ENCODE measurements at places on chromosomes 3 and 15.

DNA sequence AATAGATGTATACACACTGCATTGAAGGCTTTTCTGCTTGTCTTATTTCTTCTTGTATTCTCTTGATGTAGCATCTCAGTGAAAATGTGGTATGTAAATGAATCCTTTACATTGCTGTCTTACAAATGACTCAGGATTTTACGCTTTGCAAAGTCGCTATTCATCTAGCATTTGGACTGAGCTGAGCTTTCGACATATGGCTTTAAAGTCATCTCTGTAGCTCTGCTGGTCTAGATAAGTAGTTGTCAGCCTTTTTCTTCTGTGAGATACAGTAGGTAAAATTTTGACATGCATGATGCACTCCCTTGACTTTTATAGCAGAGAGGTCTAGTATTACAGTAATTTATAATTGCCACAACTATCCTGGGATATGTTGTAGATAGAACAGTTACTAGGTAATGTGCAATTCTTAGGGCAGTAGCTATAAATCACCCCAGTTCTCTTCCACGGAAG is 16.8 kb downstream of the MEF2A start:
- DNase-seq: no peak

GRCh38 chr15:39244776-39245175 is 336.1 kb upstream of the THBS1 start:
- no peak for DNase-seq

GRCh38 chr3:43194069-43194468 is 88.2 kb upstream of the POMGNT2 start:
- no peak for DNase-seq

GRCh38 chr3:52438579-52439425 is 6.1 kb downstream of the SEMA3G start:
- no peak for DNase-seq

- DNase-seq: no peak
These were observed 15.9 kb downstream of the VEPH1 start for GRCh38 chr3:157487339-157487738.

- no peak for DNase-seq
These were observed 23.0 kb upstream of the MUC20 start for GRCh38 chr3:195697582-195698324.

DNA sequence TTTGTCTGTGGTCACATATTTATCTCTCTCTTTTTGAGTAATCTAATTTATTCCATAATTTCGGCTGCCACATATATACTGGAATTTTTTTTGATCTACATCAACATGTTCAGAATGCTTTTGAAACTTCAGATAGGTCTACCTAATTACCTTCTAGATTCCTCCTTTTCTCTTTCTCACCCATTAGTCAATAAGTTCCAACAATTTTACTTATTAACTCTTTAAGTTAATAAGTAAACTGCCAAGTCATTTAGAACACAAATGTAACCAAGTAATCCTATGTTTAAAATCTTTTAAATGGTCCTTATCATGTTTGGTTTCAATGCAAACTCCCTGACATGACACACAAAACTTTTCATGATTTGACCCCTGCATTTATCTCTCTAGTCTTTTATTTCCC is 410.5 kb downstream of the UNC13C start:
- no peak for DNase-seq

GRCh38 chr15:59200560-59200959 is 6.1 kb upstream of the LDHAL6B start:
- DNase-seq: no peak

DNA sequence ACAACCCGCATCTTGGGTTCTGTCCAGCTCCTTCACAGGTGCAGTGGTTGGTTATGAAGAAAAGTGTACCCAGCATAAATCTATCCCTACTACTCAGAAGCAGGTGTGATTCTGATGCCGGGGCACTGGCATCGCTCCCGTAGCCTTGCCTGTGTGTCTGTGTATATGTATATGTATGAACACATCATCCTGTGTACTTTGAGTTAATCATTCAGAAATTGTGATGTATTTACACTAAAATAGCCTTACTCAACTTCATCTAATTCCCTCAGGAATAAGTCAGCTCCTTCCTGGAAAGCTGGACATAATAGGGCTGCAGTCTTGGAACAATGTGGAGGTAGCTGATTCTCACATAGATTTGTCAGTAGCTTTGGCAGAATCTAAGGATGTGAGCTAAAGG is 6.7 kb upstream of the ZBED2 start:
- DNase-seq: no peak

- no peak for DNase-seq
These were observed 2.2 kb downstream of the C15orf39 start for GRCh38 chr15:75203908-75204263.

GRCh38 chr15:98530570-98530969 is 117.8 kb upstream of the IGF1R start:
- no peak for DNase-seq

DNA sequence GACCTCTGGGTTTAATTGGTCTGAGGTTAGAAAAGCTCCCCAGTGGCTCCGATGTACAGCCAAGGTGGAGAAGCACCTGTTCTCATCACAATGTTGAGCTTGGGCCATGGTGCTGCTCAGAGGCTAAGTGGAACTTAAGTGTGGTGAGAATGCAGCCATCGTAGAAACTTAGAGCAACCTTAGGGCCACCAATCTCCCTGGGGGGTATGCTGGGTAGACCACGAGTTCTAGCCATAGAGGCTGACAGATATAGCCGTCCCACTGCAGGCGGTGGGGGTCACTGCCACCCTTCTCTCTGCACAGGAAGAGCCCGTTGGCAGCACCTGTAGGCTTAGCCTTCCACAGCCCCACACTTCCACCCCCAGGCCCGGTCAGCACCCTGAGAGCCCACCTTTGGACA is 38.0 kb downstream of the MGLL start:
- no peak for DNase-seq

- DNase-seq: no peak
These were observed 16.8 kb downstream of the AP4E1 start for GRCh38 chr15:50925281-50925680.

Measured in 8988T (cell line).